Stimulated activated CD8-positive, alpha-beta memory T cell treated with anti-CD3 and anti-CD28 coated beads, Interleukin-7, amount 100 ng/mL, for 24 hours (primary cell): ENCODE measurements at places on chromosomes 4 and X.

- DNase-seq, result no peak
Measured at GRCh38 chr4:170214731-170215130, 125.0 kb upstream of the AADAT start.

- DNase-seq, result no peak
Measured at GRCh38 chrX:41796577-41796976, 72.6 kb downstream of the GPR82 start.

DNA sequence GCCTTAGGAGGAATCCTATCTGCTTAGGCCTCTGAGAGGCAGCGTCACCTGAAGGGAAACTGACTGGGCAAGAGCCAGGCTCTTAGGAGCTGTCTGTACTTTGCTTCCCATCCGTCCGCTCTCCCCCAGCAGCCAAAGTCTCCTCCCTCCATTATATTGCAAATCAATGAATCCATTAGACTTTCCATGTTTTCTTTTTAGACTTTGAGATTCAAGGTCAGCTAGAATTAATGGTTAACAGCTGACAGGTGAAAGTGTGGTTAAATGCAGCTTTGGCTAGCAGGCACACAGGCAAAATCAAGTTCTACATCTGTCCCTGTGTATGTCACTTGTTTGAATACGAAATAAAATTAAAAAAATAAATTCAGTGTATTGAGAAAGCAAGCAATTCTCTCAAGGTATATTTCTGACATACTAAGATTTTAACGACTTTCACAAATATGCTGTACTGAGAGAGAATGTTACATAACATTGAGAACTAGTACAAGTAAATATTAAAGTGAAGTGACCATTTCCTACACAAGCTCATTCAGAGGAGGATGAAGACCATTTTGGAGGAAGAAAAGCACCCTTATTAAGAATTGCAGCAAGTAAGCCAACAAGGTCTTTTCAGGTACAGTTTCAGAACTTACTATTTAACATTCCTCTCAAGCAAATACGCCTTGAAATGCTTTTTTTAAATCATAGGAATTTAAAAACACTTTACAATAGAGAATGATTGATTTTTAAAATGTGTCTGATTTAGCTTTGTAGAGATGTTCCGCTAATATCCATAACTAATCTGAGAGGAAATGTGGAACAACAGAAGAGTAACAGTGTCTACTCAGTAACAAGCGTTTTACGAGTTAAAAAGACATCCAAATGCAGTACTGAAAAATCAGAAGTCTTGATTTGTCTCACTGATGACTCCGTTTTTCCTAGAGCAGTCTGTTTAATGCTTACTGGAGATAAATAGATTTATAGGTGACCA is at the start of gene F11:
Gene F11, plus strand, starts transcription at position 507 of the 970 bp plus-strand sequence. CDS start 948 bp downstream, outside the sequence.
- no peak for DNase-seq

DNA sequence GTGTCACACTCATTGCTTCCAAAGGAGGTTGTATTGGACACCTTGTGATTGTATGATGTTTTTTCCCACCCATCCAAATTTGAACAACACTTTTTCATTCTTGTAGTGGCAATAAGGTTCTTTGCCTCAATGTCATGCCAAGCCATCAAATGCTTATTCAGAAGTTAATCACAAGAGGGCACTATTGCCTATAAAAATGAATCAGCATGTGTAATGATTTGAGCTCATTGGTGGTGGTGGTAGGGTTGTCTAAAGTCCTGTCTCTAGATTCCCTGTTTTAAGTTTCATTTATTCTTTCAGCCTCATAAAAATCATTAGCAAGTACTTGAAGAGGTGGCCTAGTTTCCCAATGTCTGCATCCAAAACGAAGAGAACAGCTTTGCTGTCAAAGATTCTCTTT is 37.0 kb downstream of the IRS4 start:
- DNase-seq, result no peak

DNA sequence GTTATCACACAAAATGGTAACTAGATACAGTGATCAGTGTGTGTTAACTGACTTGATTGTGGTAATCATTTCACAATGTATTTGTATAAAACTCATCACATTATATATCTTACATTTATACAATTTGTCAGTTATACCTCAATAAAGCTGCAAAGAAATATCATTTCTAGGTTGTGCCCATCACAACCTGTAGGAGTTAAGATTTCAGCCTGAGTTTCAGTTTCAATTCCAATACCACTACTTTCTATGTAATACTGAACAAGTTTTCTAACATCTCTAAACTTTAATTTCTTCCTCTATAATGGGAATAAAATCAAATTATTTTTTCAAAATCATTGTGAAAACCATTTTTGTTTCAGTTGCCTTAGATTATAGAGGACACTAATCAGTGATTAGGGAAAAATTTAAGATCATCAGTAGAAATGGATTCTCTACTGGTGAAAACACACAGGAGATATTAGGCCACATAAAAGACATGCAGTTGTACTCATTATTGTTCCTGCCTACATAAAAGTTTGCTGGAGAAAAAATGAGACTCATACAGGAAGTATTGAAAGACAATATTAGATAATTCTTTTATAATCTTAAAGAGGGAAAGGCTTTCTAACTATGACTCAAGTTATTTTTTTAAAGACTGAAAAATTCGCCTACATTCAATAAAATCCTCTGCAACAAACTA is 18.4 kb upstream of the TBC1D1 start:
- DNase-seq, result no peak

GRCh38 chr4:2763511-2763967 is 7.4 kb upstream of the TNIP2 start:
- DNase-seq, result no peak

DNA sequence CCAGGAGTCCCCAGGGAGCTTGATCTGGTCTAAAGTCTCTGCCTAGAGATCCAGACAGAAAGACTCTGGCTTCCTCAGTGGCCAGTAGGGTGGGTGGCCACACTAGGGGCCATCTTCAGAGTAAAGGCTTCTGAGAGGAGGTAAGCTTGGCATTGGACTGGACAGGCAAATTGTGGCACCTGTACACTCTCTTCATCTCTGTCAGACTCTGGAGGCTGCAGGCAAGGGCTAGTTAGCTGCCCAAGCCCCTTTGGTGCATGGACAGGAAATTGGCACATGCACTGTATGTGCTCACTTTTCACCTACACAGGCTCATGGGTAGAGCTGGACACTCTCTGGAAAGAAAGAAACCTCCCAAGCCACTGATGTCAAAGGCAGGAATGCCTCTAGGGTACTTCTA is 142.8 kb downstream of the PJA1 start:
- DNase-seq, result no peak

DNA sequence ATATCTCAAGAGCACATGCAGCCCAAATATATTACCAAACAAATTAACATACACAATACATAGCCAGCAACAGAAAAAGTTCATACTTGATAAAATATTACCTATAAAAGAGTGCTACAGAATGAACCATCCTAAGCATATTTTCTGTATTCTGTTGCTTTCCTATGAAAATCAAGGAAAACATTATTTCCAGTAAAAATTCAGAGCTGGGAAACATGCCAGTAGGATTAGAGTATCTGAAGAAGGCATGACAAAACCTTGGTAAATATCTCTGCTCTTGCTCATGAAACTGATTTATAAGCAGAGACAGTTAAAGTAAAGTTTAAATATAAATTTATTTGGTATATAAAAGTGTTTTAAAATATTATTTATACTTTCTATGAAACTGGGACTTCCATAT is 599.7 kb downstream of the ARAP2 start:
- no peak for DNase-seq

DNA sequence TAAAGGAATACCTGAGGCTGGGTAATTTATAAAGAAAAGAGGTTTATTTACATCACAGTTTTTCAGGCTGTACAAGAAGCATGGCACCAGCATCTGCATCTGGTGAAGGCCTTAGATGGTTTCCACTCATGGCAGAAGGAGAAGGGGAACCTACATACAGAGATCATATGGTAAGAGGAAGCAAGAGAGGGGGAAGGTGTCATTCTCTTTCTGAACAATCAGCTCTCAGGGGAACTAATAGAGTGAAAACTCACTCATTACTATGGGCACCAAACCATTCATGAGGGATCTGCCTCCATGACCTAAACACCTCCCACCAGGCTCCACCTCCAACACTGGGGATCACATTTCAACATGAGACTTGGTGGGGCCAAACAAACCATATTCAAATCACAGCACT is 61.7 kb upstream of the PPP1R2C start:
- no peak for DNase-seq

- no peak for DNase-seq
Measured at GRCh38 chr4:113106108-113106507, 56.7 kb downstream of the ANK2 start.

DNA sequence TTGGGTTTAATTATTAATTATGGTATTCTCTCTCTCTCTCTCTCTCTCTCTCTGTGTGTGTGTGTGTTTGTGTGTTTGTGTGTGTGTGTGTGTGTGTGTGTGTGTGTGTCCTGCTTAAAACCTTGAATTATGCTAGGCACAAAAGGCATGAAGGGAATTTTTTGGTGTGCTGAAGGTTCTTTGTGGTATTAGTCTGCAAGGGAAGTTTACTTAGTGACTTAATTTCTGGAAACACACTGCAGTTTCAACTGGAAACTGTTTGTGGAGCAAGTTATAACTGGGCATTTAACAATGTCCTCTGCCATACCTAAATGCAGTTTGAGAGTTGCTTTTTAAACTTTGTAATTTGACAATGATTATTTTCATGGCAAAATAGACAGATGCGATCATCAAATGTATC is 111.7 kb downstream of the FRMPD4 start:
- DNase-seq, result no peak

- no peak for DNase-seq
Measured at GRCh38 chrX:23557070-23557469, 110.2 kb upstream of the PRDX4 start.

- no peak for DNase-seq
Measured at GRCh38 chr4:156298230-156298629, 344.6 kb upstream of the CTSO start.

DNA sequence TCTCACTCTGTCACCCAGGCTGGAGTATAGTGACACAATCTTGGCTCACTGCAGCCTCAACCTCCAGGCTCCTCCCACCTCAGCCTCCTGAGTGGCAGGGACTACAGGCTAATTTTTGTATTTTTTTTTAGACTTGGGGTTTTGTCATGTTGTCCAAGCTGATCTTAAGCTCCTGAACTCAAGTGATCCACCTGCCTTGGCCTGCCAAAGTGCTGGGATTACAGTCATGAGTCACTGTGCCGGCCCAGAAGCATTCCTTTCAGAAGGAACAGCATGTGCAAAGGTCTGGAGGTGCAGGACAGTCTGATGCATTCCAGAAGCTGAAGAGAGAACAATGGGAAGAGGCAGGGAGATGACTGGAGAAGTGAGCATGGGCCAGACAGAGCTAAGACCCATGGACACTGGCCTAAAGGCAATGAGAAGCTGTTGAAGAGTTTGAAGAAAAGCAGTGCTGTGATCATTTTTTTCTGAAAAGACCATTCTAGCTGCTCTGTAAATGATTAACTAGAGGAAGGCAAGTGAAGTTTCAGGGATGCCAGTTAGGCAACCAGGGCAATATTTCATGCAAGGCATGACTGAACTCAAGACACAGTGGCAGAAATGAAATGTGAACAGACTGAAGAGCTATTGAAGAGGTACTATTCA is 43.2 kb downstream of the MANBA start:
- no peak for DNase-seq

GRCh38 chr4:156775813-156776212 is 195.8 kb downstream of the PDGFC start:
- DNase-seq, result no peak

DNA sequence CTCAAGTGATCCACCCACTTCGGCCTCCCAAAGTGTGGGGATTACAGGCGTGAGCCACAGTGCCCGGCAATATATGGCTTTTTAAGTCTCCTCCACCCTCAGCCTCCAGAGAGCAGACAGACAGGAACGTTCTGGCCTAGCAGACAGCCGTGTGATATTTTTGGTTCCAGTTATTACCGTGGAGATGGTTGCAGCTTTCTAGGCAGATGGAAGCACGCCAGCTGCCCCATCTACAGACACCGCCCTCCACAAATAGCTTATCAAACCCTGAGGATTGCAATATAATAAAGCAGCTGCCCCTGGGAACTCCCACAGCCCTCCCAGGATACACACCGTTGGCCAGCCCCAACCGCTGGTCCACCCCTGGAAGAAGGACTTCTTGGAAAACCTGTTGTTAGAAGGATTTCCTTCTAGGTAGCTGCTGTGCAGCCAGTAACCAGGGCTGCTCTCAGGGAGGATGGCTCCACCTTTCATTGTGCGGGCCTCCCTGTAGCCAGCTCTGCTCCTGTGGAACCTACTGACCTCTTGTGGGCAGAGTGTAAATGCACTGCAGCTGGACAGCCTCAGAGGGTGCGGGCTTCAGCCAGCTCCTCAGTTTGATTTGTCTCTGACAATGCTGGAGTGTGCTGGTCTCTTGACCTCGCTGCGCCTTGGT is 44.0 kb downstream of the SLC25A5 start:
- DNase-seq, result no peak

- no peak for DNase-seq
Measured at GRCh38 chrX:38304010-38304409, 23.3 kb downstream of the RPGR start.

DNA sequence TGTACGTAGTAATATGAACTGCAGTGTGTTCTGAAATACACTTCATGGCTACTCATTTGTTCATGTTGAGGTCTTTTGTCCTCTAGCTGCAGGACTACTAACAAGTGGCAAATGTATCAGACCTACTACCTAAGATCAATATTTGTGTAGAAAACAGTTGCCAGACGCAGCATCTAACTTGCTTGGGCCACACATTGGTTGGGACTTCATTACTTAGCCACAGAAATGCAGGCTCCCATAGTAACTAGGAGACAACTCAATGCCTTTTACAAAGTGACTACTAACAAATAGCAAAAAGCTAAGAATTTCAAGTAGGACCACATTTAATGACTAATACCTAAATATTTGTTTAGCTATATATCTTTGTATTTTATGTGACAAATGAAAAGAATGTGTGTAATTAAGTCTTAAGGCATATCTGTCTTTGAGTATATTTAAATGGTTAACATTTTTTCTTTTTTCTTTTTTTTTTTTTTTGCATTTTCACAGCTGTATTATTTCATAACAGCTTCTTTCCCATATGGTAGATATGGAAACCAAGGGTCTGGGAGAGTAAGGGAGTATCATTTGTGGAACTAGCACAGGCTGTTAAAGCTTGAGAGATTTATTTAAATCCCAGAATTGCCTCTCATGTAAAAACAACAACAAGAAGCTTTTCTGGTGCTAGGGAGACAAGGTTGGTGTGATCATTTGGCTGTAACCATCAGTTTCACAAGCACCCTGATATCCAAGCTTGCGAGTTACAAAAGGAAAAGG is 2.7 kb downstream of the CT47C1 start:
- no peak for DNase-seq

DNA sequence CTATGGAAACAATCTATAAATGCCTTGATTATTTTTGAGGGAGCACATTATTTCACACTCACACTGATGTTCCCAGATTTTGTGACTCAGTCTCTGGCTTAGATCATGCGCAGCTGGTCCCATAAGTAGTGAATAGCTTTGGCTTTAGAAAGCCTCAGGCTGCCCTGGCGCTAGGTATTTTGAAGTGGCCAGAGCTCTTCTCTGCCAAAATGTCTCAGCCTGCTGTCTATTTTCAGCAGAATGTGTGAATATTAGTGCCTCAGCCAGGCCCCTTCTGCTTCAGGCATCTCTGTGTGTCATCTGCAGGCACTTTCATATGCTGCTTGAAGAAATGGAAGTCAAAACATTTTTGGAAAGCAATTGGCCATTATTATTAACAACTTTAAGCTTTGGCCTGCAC is 931.0 kb upstream of the INTU start:
- DNase-seq, result no peak

- no peak for DNase-seq
Measured at GRCh38 chr4:108342325-108342970, 173.7 kb upstream of the LEF1 start.

GRCh38 chr4:4866124-4866865 is 6.8 kb downstream of the MSX1 start:
- no peak for DNase-seq

GRCh38 chr4:15575966-15576365 is 79.2 kb downstream of the FBXL5 start:
- DNase-seq, result no peak
